ENCODE measurements at places on chromosomes 3 and 15. TPM values are rescaled to one million over a fixed set of nuclear protein-coding genes. Genes with fewer than 3 reads are reported as not detected.

DNA sequence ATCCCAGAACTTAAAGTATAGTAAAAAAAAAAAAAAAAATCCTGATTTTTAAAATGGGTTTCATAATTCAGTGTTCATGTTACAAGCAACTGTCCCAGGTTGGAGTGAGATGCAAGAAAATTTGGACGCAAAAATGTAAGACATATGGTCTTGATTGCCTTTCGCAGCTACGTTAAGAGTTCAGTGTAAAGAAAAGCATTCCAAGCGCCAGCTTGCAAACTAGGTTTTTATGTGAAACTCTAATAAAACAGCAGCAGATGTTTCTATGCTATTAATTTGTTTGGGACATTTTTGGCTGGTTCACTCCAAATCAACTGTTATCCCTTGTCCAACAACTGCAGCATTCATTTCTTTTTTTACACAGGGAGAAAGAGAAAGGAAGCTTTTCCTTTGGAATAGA, 957.8 kb downstream of the ROBO1 start:
- H3K27me3 ChIP-seq, result no peaks in the 10 kb centered on the region
- H3K4me1 ChIP-seq, result no peaks in the 10 kb centered on the region
- H3K27ac ChIP-seq, result no peak overlapping the region
- no peak overlapping the region for H3K4me3 ChIP-seq

The TP63 gene
- total RNA-seq, result 0.17 TPM

DNA sequence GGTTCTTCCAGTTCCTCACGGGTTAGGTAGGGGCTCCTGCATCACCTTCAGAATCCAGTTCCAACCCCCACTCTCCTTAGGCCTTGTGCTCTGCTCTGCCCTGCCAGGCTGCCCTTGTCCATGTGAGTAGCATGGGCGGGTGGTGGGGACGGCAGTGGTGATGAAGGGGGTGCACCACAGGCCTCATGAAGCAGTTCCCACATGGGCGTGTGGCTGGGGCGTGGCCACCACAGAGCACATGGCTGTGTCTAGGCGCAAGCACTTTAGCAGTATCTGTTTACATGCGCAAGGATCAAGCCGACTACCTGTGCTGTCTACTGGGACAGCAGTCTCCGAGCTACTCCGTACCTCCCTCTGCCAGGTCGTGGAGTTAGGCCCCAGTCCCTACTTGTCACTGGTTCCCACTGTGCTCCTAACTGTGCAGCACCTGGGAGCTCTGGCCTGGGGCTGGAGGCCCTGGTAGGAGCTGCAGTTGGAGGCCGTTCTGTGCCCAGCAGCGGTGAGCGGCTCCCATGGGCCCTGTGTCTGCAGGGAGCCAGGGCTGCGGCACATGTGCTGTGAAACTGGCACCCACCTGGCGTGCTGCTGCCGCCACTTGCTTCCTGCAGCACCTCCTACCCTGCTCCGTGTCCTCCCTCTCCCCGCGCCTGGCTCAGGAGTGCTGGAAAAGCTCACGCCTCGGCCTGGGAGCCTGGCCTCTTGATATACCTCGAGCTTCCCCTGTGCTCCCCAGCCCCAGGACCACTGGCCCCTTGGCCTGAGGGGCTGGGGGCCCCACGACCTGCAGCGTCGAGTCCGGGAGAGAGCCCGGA, 53.5 kb downstream of the PLXNA1 start:
- DNase-seq, result no peak
- no peaks in the 10 kb centered on the region for H3K4me1 ChIP-seq
- H3K27me3 ChIP-seq, result no peaks in the 10 kb centered on the region

GRCh38 chr15:51855612-51856011, 26.2 kb downstream of the TMOD3 start:
- no peaks in the 10 kb centered on the region for H3K27me3 ChIP-seq
- no peak overlapping the region for H3K4me3 ChIP-seq
- DNase-seq, result no peak
- H3K36me3 ChIP-seq, result no peaks in the 10 kb centered on the region
- H3K27ac ChIP-seq, result no peak overlapping the region

DNA sequence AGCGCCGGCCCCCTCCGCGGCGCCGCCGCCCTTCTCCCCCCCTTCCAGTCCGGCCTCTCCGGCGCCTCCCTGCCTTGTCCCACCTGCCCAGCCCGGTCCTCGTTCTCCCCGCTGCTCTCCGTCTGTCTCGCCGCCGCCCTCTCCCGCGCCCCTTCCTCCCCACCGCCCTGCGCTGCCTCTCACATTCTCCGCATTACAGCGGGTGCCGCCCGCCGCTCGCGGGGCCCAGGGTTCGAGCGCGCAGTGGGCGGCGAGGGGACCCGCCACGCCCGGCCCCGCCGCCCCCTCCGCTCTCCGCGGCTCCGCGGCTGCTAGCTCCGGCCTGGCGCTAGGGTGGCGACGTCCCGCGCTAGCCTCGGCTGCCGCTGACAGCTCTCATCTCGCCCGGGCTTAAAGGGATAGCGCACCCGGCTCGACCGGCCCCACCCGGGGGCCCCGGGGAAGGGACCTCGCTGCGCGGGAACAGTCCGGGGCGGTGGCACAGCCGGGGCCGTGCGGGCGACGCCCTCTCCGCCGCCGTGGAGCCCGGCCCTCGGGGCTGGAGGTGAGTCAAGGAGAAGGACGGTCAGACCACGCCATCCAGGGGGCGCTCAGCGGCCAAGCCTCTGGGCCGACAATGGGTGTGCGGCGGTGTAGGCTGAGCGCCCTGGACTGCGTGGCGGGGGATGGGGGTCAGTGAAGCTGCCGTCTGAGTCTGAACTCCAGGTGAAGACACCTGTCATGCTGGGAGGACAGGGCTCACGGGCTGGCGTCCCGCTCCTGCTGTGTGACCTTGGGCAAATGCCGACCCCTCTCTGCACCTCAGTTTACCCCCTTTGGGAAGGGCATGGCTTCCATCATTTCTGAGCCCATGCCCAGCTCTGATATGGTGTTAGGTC, 187.4 kb upstream of the LINGO1 start:
- no peaks in the 10 kb centered on the region for H3K36me3 ChIP-seq
- H3K27me3 ChIP-seq, result no peaks in the 10 kb centered on the region
- peak overlapping the region; percentile 51 for H3K4me3 ChIP-seq
- H3K27ac ChIP-seq, result no peak overlapping the region
